Activated T-cell treated with anti-CD3 and anti-CD28 coated beads for 48 hours (primary cell): ENCODE measurements at places on chromosomes 1 and 21.

DNA sequence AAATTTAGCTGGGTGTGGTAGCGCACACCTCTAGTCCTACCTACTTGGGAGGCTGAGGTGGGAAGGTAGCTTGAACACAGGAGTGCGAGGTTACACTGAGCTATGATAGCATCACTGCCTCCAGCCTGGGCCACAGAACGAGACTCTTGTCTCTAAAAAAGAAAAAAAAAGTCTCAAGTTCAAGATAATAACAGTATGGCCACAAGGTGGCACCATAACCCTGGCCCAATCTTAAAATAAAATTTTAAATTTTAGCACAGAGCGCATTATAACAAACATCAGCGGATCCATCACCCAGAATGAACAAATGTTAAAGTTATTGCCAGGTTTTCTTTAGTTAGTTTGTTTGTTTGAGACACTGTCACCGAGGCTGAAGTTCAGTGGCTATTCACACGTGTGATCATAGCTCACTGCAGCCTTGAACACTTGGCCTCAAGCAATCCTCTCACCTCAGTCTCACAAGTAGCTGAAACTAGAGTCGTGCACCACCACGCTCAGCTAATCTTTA is 2.9 kb upstream of the HTR6 start:
- DNase-seq, result no peak

- no peak for DNase-seq
Measured at GRCh38 chr1:203996126-203996525, 76.8 kb upstream of the SOX13 start.

GRCh38 chr1:29311352-29312030 is 75.2 kb downstream of the PTPRU start:
- no peak for DNase-seq

DNA sequence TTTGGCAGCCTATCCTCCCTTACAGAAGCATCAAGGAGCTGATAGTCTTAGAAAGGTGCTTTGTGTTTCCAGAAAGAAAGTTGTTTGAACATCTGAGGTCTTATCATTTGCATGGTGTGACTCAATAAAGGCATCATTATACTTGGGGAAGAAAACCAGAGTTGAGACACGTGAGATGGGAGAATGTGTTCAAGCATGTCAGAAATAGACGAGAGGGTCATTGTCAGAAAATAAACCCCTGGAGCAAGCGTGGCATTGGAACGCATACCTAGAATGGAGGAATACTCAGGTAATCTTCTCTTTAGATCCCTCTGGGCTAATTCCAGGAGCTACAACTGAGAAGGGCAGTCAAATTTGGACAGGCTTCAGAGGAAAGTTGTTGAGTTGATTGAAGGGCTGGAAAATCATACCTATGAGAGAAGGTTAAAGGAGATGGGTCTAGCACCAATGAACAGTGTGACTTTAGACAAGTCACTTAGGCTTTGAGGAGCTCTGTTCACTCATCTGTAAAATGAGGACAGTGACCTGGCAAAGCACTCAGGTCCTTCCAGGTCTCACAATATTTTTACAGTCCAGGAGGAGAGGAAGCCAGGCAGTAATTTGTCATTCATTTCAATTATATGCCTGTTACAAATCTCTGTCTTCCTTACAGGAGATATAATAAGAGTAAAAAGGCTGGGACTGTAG is 101.3 kb upstream of the C1orf21 start:
- DNase-seq, result no peak

- DNase-seq, result no peak
Measured at GRCh38 chr1:65772607-65773006, 20.1 kb upstream of the PDE4B start.

DNA sequence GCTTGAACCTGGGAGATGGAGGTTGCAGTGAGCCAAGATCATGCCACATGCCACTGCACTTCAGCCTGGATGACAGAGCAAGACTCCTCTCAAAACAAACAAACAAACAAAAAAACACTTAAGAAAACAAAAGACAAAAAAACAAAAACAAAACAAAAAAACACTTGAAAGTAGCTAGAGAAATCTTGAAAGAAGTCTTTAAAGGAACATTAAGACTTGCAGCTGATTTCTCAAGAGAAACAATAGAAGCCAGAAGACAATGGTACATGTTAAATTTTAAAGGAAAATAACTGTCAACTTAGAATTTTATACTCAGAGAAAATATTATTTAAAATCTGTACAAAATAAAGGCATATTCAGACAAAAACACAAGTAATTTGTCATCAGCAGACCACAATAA is 71.3 kb downstream of the HLX start:
- DNase-seq, result no peak

DNA sequence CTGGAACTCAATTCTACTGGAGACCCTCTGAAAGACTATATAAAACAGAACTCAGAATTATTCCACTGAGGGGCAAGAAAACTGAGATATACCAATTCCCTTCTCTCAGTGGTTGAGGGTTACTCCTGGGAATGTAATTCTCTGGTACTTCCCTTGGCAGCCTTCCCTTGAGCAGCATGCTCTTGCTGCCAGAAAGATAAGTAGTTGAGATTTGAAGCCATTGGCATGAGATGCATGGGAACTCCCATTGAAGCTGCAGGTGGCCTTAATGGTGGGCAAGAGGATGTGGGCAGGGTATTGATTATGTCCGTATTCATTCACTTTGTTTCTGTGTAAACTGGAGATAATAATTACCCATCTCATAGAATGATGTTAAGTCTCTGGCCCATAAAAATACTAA is 28.6 kb upstream of the C1orf185 start:
- DNase-seq, result no peak

DNA sequence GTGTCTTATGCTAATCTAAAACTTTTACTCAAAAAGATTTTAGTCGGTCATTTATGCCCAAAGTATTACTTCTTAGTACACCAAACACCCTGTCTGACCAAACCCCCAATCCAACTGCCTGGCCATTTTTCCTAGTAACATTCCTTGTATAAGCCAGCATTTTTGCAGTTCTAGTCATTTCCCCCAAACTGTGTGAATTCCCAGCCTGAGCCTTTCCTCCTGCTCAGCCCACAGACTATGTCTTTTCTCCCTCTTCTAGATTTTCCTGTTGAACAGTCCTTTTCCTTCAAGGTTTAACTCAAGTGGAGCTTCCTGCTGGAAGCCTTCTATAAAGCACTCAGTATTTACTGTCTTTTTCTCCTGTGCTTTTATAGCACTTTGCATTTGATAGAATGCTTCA is 843.8 kb downstream of the USP25 start:
- DNase-seq, result no peak

GRCh38 chr1:93180723-93181613 is at the start of gene CCDC18:
CCDC18 (plus strand) TSS chr1:93180724; CDS start chr1:93183362, 2,638 bp downstream.
- no peak for DNase-seq

DNA sequence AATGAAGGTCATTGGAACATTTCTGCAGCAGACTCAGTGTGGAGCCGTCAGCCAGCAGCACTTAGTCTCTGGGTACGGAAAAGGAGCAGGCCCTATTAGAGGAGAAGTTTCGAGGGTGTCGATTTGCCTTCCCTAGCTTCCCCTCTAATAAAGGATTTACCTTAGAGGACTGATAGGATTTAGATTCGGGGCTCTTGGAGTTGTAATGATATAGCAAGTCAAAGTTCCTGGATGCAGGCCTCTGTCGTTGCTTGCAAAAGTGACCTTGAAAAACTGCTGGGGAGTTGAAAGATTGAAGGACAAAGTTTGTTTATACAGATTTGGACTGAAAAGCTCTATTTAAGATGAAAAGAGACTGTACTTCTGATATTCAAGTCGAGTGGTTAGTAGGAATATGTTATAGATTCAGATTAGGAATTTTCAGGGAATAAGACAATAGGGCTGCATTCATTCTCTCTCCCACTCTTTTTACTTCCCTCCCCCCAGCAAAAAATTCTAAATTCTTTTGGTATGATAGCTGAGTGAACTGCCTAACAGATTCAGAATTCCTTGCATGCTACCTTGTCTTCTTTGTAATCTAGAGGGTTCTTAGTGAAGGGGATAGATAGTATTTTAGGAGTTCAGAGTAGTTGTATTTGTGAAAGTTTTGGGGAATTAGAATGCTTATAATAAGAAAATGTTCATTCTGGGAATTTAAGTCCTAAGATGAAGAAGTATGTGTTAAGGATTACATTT is 19.2 kb downstream of the NFYC start:
- no peak for DNase-seq

GRCh38 chr1:161311595-161312181 is 1.9 kb upstream of the MPZ start:
- DNase-seq, result no peak

DNA sequence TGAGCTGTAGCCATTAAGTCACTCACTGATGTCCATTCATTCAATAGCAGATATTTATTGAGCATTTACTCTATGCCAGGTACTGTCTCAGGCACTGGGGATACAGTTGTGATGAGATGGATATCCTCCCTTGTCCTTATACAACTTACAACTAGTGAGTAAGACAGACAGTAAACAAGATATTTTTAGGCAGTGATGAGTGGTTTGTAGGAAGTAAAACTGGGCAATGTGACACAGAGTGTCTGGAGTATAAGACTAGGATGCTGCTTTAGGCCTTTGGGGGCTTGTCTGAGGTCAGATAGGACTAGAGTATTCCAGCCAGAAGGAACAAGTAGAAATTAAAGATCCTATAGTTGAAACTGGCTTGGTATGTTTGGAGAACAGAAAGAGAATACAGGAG is 41.4 kb downstream of the NOS1AP start:
- DNase-seq, result no peak

DNA sequence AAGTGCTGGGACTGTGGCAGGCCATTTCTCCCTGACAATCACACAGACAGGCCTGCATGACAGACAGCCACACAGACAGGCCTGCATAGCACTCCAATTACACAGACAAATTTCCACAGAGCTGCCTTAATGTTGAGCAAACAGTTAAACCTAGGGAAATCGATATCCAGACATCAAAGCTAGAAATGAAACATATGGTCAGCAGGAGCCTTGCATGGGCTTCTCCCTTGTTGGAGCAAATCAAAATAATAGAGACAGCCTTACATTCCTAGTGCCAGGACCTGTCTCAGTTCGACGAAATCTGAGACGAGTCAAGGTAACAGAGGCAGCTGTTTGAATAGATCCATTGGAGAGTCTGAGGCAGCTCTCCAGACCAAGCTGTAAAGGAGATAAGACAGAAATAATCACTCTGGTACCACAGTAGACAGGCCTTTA is 42.4 kb downstream of the OLFML3 start:
- no peak for DNase-seq

DNA sequence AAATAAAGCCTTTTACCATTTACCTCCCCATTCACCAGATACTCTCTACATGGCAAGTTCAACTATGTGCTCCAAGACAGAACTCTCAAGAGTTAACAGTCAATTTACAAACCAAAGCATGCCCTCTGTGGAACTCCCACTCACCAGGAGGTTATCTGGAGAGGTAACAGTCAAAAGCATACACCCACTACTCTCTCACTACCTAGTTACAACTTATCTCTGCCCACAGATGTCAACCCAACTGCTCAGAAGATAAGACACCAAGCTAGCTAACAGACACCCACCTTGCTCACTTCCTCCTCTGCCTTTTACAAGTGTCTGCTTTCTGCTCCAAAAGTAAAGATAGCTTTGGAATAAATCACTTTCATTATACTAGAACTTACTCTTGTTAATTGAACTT is 131.0 kb downstream of the TRIM33 start:
- DNase-seq, result no peak

DNA sequence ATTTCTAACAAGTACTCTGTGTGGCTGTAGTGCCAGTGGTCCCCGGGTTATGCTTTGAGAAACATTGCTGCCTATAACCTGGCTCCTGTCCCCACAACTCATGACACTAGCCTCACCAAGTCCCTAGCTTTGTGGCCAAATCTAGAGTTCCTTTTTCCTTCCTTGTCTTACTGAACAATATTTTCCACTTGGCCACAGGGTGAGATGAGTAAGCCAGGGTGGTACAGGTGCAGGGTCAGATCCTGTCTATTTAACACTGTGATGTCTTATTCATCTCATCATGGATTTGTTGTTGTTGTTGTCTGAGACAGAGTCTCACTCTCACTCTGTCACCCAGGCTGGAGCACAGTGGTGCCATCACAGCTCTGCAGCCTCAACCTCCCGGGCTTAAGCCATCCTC is 18.6 kb downstream of the ARMH1 start:
- no peak for DNase-seq

GRCh38 chr1:4601941-4602340 is 52.5 kb upstream of the AJAP1 start:
- no peak for DNase-seq

- DNase-seq, result no peak
Measured at GRCh38 chr1:82690411-82690810, 889.7 kb downstream of the ADGRL2 start.

GRCh38 chr1:154745750-154746425 is 124.2 kb downstream of the KCNN3 start:
- no peak for DNase-seq

DNA sequence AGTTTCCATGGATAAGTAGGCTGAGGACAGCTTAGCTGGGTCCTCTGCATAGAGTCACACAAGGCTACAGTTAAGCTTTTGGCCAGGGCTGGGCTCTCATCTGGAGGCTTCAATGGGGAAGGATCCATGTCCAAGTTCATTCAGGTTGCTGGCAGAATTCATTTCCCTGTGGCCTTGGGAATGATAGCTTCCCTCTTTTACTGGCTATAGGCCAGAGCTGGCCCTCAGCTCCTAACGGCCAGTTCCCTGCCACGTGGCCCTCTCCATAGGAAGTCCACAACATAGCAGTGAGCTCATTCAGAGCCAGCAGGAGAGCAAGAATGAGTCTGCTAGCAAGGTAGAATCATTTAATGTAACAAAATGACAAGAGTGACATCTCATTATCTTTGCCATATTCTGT is 15.1 kb upstream of the PODN start:
- DNase-seq, result no peak

DNA sequence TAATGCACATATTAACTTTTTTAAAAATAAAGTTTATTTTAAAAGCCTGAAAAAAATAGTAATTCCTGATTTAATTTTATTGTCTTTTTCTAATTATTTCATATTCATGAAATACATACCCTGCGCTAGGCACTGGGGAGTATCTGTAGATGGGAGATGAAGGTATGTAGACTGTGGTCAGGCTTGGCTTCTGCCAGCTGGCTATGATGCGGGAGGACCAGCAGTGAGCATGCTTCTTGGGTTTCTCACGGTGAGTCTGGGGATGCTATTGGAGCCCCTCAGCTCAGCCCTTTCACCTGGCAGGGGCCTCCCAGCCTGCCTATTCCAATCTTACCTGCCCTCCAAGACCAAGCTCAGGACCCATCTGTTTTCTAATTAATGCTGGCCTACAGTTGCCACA is 138.4 kb downstream of the NOS1AP start:
- no peak for DNase-seq

DNA sequence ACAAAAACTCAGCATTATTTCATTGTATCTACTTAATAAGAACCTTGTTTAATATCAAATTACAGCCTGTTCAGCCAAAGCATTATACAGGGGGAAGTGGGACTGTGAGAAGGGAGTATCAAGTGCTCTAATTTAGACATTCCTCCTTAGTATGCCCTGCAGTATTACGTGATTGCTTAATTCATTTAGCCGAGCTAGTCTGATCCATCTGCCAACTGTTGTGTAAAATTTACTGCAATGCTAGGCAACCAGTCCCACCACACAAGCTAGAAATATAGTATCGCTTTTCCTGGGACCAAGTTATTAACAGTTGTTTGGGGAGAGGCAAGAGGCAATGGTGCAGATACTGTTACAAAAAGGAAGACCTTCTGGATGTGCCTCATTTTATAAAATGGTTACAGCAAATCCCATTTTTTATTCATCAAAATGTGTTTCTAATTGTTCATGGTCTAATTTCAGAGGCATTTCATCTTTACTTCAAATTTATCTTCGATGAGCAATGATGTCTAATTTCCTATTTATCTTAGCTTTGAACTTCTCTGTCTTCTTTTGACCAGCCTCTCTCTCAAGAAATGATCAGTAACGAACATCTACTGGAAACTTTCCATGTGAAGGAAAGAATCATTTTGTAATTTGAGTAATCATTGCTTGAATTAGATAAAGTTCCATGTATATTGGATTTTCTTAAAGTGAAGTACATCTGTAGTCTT is 283.3 kb downstream of the DUSP10 start:
- no peak for DNase-seq
